GM03348 (cell line): ENCODE measurements at places on chromosomes 6 and 20.
A peak's percentile ranks its signal among the peaks of the same experiment; 100 is the strongest.

DNA sequence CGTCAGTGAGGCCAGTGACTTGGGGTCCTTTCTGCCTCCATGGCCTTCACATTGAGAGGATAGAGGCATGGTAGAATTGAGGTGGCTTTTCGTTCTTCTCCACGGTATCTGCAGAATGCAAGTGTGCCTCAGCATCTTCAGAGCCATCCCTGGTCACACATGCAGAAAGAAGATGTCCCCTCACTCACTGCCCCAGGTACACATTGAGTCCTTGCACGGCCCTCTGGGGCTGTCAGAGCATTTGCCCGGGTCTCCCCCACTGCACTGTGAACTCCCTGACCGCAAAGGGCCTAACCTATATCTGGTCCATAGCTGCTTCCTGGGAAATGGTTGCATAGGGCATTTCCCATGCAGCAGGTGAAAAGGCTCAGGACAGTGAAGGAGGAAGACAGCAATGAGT is 115.7 kb downstream of the SCML4 start:
- DNase-seq = no peak

DNA sequence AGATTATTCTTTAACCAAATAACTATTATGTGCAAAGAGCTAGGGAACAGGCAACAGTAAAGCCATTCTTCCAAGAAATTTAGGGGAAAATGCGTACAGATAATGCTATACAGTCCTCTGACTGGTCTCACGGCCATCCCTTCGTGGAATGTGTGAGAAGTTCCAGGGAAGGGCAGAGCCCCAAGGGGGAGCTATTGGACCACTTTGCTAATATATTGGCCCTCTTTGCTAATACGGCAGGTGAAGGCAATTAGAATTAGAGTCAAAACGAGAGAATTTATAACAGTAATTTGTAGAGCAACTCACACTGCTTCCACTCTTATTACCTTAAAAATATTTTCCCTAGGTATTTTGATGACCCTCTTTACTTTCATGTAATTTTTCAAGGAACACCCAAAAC is 140.4 kb downstream of the IMPG1 start:
- DNase-seq = no peak

DNA sequence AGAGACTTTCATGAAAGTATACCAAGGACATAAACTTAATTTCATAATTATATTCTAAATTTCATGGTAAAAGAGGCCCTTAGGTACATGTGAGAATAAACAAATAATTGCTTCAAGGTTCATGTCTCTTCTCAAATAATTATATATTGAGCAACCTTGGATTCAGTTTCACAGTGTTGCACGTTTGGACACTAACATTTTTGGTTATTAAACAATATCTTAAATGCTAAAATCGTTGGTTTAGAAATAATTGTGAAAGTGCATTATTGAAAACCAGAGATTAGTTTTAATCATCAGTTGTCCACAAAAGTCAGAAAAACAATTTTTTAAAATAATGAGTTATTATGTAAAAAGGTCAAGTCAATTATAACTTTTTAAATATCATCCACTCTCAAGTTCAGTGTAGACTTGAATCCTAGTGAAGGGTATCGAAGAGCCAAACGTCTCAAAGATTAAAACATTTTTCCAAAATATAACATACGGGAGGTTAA is 227.1 kb upstream of the DEFB112 start:
- no peak for DNase-seq

DNA sequence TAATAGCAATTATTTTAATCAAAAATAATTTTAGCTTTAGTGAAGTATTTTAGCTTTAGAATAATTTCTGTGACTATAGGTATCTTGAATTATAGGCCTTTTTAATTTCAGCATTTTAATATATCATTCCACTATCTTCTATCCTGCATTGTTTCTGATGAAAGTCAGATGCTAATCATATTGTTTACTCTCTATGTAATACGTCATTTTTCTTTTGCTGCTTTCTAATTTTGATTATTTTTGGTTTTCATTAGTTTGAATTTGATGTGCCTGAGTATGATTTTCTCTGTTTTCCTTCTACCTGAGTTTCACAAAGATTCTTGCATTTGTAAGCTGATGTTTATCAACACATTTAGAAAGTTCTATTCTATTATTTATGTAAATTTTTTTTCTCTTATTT is 17.4 kb upstream of the ADGRG6 start:
- DNase-seq = no peak

- no peak for DNase-seq
These were observed 18.9 kb upstream of the NXT1 start for GRCh38 chr20:23331450-23332350.

GRCh38 chr6:75906871-75907270 is 157.8 kb downstream of the MYO6 start:
- DNase-seq = no peak

- no peak for DNase-seq
These were observed 97.5 kb downstream of the PTPRK start for GRCh38 chr6:128422871-128423270.

DNA sequence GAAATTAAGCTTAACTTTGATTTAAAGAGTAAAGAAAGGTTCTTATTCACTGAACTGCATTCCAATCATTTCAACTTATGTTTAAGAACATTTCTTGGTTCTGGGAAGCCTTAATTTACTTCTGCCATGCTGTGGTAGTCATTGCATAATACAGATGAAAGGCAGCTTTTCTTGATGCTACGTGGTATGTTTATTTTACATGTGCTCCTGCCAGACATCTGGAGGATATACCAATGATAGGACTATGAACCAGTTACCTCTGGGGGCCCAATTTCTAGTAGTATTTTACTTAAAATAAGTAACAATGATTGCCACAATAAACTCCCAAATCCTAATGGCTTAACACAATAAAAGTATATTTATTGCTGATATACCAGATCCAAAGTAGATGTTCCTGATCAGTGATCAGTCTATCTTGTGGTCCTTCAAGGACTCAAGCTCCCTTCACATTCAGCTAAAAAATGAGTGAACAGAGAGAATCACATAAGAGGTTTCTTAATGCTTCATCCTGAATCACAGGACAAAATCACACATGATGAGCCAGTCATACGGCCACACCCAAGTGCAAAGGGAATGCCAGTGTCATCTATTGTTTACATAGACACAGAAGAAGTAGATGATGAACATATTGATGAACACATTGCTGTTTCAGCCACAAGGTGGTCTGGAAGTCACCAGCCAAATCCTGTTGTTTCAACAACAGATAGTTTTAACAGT is 56.5 kb upstream of the CCN2 start:
- DNase-seq = peak; percentile 13

DNA sequence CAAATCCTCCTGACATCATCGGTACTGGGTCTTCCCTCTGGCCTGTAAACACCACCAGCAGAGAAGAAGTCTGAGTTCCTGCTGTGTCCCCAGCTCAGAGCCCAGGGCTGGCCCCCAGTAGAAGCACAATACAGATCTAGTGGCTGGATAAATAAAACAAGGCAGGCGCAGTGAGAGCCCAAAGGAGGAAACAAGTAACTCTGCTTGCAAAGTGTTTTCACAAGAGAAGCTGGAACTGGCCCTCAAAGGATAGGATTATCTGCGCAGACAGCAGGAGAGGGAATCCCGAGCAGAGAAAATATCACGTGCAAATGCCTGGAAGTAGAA is 205.1 kb downstream of the ZDHHC14 start:
- no peak for DNase-seq

- no peak for DNase-seq
These were observed 20.3 kb downstream of the KIZ start for GRCh38 chr20:21146215-21146614.

DNA sequence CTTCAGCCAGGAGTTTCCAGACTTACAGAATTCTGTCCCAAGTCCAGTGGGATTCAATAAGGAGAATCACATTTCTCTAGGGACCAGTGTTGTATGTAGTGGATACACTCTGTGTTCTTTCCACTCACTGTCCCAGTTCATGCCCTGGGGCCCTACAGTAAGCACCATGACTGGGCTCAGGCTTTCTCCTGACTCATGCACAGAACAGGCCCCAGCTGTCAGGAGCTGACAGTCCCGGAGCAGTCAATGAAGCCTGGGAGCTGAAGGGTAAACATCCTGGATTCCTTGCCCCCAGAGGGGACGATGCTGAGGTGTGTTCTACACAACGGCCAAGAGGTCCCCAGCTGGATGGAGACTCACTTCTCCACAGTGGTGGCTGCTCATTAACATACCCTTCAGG is 40.2 kb upstream of the LRFN2 start:
- no peak for DNase-seq

DNA sequence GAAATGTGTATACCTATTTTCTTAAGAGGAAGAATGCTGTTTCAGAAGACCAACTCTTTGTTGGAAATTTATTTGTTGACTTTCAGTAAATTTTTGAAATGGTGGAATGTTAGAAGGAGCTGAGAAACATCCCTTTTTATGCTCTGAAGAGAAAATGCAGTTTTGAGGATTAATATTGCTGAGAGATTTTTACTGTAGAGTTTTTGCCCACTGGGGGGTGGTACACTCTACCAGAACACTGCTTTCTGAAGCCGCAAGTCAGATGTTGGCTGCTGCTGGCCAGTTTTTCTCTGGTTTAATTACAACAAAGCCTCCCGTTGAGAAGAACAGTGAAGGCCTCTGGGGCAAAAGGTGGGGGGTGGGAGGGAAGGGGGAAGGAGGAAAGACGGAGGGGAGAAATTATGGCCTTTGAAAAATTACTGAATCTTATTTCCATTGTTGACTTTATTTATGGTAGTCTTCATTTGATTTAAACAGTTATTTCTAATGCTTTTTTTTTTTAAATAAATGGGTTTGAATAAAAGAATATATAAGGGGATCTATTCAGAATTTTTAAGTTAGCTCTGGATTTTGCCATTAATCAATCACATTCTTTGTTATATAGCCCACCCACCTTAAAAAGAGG is 3.0 kb downstream of the FLRT3 start:
- DNase-seq = peak; percentile 50

DNA sequence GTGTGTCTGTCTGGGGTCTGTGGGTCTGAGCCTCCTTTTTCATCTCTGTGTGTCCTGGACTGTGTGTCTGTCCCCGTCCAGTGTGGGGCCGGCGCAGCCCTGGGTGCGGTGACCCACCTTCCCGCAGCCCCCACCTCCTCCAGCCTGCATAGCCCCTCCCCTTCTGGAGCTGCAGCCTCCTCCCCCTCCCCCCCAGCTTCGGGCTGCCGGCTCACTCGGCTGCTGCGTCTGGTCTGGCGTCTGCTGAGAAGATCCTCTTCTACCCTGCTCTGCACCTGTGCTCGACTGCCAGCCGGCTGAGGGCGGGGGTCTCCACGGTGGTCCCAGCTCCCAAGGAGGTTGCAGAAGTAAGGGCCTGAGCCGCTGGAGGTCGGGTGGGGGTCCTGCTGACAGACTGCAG is 7.6 kb upstream of the LKAAEAR1 start:
- DNase-seq = no peak

- no peak for DNase-seq
These were observed 17.8 kb downstream of the SYNDIG1 start for GRCh38 chr20:24487240-24487639.

- no peak for DNase-seq
These were observed 2.5 kb upstream of the CLDN20 start for GRCh38 chr6:155261111-155261900.

DNA sequence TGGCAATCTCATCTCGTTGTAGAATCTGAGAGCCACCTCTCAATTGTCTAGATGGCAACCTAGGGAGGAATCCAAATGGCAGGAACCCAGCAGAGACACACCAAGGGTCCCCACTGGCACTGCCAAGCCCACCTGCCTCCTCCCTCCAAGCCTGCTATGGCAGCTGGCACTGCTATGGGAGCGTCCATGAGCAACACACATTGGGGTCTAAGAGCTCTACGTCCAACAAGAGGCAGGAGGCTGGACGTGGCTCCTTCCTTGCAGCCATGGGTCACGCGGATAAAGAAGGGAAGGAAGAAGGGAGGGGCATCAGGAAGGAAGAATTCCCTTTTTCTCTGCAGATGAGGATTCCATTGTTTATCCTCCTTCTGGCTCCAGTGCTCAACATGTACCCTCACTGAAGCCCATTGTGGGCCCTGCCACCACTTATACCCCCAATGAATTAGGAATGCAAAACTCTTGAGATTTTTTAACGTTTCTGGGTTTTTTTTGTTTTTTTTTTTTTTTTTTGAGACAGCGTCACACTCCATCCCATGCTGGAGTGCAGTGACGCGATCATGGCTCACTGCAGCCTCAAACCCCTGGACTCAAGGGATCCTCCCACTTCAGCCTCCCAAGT is 17.3 kb downstream of the ATP9A start:
- no peak for DNase-seq

DNA sequence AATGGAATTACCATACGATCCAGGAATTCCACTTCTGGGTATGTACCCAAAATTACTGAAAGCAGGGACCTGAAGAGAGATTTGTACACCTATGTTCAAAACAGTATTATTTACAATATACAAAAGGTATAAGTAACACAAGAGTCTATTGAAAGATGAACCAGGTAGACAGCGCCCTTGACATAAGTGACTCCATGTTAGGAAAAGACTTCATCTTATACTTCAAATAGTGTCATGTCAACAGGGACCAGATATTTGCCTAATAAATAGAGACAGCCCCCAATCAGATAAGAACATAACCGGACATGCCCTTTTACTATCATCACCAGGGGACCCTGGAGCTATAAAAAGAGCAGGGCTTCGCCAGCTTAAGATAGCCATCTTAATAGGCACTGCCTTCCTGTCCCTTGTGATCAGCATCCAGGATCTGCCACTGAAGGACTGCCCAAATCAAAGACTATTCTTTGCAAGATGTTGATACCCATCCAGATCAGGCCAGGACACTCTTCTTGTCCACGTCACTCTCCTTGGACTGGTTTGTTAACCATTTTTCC is 309.0 kb upstream of the SULF2 start:
- DNase-seq = no peak

GRCh38 chr20:22611636-22612035 is 27.3 kb upstream of the FOXA2 start:
- DNase-seq = no peak

- DNase-seq = no peak
These were observed 23.1 kb upstream of the VIP start for GRCh38 chr6:152727507-152727906.

DNA sequence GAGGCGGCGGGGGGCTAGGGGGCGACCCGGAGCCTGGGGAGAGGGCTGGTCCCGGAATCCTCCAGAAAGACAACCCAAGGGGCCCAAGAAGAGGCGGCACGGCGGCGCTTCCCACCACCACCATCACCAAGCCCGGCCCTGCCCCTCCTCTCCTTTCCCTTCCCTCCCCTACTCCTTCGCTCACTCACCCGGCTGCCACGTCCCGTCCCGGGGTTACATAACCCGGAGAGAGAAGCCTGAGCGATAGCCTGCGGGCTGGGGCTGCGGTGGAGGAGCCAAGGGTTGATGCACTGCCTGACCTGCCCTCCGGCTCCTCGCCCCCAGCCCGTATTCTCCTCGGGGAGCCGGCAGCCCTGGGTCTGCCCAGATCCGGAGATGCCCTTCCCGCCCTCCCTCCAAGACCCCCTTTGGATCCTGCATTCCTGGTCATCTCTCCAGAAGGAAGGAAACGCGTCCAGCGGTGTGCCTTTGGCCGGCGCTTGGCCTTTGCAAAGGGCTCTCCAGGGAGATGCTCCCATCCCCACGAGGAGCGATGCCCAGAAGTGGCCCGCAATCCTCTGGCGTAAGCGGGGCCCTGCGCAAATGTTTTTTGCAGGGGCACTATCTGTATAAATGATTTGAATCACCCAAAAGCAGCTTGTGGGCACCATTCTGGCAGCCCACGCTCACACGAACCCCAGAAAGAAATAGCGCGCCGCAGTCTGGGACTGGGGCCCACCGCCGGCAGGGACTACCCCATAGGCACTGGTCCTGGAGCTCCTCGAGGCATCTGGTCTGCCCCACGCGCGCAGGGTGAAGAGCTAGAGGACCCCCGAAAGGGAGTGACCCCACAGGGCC is 4.6 kb upstream of the CPXM1 start:
- DNase-seq = peak; percentile 64

- no peak for DNase-seq
These were observed 134.2 kb downstream of the MRPL14 start for GRCh38 chr6:43992783-43993644.
